ENCODE measurements at places on chromosomes 2 and 18.

- no peak for DNase-seq
These were observed 99.0 kb upstream of the ID2 start for GRCh38 chr2:8582651-8583399.

DNA sequence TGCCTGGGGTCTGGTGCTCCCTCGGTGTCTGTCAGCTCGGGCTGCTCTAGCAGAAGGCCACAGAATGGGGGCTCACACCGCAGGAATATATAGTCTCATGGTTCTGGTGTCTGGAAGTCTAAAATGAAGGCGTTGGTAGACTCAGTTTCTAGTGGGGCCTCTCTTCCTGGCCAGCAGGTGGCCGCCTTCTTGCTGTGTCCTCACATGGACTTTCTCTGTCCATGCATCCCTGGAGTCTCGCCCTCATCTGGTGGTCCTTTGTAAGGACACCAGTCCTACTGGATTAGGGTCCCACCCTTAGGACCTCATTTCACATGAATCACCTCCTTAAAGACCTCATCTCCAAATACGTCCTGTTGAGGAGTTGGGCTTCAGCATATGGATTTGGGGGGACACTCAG lies 65.7 kb downstream of the RRM2 start:
- no peak for DNase-seq

DNA sequence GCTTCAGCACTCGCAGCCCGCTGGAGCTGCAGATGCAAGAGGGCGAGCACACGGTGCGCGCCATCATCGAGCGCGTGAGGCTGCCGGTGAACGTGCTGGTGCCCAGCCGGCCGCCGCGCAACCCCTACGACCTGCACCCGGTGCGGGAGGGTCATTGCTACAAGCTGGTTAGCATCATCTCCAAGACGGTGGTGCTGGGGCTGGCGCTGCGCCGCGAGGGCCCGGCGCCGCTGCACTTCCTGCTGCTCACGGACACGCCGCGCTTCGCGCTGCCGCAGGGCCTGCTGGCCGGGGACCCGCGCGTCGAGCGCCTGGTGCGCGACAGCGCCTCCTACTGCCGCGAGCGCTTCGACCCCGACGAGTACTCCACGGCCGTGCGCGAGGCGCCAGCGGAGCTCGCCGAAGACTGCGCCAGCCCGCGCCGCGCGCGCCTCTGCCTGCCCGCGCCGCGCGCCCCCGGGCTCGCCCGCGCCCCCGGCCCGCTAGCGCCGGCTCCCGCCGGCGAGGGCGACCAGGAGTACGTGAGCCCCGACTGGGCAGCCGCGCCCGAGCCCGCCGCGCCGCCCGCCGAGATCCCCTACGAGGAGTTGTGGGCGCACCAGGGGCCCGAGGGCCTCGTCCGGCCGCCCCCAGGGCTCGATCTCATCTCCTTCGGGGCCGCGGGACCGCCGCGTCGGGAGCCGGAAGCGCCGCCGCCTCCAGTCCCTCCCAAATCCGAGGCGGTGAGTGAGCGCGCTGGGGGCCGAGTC lies 11.8 kb downstream of the GAREM2 start:
- no peak for DNase-seq

GRCh38 chr18:37714691-37715090 lies 149.1 kb upstream of the CELF4 start:
- DNase-seq: no peak

DNA sequence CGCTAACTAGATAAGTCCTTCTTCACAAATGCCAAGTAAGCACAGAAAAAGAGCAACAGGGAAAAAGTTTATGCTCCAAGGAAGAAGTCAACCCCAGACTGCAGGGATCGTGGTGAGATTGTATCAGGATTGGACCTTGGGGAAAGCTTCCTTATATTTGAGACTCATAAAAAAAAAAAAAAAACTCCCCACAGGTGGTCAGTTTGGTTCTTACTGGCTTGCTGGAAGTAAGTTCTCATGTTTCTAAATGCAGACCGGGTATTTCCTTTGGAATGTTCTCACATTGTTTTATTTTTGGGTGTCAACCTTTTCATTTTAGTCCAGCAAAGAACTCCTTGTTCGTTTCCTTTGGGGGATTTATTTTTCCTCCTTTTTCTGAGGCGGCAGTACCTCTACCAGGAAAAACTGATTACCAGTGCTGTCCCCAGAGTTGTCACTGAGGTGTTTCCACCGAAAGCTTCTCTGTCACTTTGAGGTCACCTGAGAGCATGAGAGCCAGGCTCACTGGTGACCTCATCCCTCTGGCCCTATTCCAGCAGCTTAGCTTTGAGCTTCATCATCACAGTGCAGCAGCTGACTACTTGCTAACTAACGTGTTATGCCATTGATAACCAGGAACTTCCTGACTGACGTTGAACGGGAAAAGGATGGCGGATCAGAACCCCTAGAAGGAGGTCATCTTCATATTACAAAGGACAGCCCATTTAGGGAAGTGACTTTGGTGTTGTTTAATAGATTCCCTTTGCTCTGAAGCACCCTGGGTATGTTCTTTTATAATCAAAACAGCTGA lies 16.8 kb upstream of the ATP8B1 start:
- DNase-seq: no peak

All from NCI-H446 treated with DMSO at 0.1 percent for 48 hours (cell line).